ENCODE measurements at places on chromosomes 1 and 21.

GRCh38 chr1:3740042-3740441, 12.2 kb upstream of the CCDC27 start:
- no peak for DNase-seq

DNA sequence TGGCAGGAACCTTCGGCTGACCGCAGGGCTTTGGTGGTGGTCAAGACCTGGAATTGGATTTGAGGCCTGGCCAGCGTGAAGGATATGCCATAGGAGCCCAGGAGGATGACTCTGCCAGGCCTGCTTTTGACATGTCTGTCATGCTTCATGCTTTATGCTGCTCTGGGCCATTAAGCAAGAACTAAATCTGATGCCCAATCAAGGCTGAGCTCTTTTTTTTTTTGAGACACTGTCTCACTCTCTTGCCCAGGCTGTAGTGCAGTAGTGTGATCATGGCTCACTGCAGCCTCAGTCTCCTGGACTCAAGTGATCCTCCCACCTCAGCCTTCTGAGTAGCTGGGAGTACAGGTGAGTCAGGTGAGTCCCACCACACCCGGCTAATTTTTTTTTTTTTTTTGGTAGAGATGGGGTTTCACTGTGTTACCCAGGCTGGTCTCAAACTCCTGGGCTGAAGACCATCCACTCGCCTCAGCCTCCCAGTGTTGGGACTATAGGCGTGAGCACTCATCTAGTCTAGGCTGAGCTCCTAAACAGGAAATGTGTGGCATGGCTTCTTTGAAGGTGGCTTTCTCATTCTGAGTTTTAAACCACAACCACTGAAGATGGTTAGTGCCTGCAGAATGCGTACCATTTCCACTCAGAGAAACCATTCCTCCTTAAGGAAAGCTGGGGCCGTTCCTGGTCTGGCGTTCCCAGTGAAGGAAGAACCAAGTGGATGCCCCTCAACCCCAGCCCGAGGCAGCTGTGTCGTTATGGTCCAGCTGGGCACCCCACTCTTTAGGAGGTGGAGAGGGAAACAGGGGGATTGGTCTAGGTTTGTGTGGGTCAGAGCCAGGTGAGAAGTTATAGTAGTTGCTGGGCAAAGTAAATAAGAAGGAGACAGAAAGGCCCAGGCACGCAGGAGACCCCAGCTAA, 34.2 kb upstream of the ATP5PO start:
- DNase-seq = no peak

GRCh38 chr1:230426246-230427093, at the start of gene PGBD5:
TSS of gene PGBD5 (minus strand) at chr1:230426332. CDS start at chr1:230425928, 404 bp downstream.
- peak; percentile 93 for DNase-seq

DNA sequence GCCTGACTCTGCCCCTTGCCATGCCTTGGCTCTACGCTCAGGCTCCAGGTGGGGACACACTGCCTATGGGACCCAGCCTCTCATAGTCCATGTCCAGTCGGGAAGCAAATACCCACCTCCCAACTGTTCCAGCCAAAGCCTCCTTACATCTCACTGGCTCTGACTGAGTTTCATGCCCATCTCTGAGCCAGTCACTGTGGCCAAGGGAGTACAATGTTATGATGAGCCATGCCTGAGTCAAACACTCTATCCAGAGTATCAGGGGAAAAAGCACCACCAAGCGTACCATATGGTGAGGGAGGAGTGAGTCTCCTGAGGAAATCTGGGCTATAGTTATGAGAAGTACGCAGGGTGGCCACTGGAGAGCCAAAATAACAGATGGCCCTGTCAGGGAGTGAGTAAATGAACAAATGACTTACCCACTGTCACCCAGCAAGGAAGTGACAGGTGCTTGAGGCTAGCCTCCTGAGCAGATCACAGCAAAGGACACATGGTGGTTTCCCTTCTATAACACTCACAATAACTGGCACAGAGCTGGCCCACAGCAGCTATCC, 236.6 kb upstream of the GJB5 start:
- DNase-seq = no peak

GRCh38 chr1:41467673-41468072, 16.8 kb downstream of the EDN2 start:
- DNase-seq = no peak

DNA sequence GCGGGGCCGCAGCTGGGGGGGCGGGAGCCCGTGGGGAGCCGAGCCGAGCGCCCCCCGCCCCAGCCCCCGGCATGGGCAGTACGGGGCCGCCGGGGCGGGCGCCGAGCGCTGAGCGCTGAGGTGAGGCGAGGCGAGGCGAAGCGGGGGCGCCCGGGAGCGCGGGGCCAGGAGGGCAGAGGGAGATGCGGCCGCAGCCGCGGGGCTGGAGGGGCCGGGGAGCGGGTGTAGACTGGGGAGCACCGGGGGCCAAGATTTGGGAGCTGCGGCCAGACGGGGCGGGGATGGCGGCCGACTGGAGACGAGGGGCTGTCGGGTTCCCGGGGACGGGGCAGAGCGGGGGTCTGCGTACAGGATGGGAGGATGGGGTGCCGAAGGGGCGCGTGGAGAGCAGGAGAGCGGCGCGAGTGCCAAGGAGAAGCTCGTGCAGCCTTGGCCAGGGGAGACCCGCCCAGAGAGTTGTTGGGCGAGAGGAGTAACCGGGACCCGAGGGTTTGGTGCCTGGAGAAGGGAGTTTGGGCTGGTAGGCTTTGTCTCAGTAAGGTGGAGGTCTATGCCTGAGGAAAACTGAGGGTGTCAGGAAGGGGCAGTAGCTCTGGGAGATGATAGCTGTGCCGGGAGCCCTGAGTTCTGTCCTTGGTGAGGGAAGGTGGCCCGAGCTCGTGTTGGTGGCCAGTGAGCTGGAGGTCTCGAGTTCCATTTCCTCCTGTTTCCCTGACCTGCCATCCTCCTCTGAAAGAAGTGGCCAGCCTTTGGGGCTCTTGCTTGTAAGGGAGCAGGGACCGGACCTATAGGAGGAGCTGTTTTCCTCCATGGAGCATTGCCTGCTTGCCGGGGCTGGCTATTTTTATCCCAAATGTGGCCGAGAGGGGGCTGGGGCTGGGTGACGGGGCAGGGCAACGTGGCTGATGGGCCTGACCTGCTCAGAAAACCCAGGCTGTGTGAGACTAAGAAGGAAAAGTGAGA, 539 bp downstream of the ATP8B2 start:
- peak; percentile 93 for DNase-seq

DNA sequence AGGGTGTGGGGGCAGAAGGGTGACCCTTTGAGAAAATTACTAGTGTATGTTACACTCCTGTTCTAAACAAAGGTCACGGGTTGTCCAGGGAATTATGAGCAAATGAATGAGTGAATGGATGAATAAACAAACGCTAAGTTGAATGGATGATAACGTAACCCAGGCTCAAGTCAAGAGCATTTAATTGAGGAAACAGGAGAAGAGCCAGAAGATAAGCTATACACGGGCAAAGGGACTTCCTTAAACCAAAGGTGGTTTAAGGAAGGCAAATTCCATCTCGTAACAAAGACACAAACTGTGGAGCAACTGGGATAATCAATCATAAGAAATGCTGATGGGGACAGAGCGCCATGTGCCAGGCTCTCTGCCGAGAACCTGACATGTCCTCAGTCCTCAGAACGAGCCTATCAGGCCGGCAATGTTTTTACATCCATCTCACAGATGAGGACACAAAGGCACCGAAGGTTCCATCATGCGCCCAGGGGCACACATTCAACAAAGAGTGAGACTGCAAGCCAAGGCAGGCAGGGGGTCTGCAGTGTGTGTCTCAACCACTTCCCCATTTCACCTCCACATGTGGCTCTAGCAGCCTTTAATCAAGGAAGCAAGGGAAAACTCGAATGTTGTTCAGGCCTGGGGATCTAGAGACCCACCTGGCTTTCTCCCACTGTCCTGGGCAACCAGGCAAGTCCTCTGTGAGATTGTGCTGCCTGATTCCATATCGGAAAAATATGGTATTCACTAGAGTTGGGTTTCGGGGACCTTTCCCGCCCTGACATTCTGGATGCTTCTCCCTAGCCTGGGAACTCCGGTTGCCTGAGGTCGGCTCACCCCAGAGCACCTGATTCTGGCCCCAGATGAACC, 126.8 kb upstream of the EDN2 start:
- DNase-seq = no peak

DNA sequence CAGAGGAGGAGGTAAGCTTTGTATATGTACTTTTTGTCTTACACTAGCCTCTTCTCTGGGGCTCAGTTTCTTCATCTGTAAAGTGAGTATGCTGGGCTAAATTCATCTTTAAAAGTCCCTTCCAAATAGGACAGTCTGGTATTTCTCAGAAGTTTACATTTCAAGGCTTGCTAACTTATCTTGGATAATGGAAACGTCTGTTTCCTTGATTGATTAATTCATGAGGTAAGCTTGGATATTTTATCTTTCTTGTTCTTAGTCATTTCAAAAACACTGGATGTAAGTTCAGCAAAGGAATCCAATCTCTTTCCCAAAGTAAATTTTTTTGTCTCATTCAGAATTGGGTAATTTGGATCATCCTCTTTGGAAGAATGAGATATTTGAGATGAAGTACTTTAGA, 111.0 kb downstream of the EDEM3 start:
- no peak for DNase-seq

DNA sequence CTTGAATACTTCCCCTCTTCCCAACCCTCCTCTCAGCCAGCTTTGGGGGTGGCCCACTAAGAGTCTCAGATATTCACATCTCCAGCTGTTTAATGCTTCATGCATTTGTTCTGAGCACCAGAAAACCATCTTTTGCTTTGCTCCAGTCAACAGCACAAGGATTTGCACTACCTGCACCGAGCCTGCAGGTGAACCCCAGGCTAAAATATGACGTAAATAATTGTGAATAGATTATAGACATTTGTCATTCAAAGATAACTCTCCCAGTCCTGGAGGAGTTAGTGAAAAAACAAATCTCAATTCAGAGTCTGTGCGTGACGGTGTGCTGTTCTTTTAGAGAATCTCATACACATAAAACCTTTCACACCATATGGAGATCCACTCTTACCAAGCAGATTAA, 7.4 kb downstream of the CD247 start:
- no peak for DNase-seq

DNA sequence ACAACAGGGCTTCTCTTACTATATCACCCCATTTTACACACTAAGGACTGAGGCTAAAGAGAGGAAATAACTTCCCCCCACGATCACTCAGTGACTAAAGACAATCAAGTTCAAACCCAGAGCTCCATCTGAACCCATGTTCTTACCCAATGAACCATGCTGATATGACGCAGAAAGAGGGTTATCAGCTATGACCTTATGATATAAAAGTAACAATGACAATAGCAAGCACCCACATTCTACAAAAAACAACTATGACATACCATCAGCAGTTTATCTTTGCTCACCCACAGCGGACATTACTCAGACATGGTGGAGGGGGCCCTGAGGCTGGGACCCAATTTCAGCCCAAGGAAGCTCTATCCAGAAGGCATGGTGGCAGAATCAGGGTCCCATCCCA, 75.7 kb downstream of the PTPN14 start:
- DNase-seq = no peak

DNA sequence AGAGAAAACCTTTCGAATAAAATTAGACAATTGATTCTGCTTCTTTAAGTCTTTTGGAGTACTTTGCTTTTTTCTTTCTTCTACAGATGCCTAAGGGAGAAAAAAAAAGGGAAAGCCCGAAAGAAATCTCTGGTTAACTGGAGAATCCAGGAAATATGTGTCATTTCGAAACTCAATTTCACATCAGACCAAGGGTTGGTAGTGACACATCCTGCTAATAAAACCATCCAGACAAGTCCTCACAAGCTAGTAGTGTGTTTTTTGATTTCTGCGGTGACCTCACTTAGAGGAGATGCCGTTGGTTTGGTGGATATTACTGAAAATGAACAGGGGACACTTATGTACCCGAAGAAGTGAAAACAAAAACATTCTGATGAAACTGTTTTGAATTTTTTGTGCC, 726.5 kb upstream of the ADAMTS5 start:
- DNase-seq = peak; percentile 15

DNA sequence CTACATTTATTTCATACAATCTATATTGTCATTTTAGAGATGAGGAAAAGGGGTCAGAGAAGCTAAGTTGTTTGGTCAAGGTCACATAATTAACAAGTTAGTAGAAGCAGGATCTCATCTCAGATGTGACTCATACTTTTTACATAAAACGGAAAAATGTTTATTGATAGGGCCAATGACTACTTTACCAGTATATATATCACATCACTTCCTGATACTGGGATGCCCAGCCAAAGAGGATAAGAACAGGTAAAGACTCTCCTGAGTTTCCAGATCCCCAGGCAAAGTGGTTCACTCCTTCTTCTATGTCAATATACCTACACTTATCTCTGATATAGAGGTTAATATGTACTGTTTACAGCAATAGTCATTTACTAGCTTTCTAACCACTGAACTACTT, 21.0 kb downstream of the YIPF1 start:
- no peak for DNase-seq

DNA sequence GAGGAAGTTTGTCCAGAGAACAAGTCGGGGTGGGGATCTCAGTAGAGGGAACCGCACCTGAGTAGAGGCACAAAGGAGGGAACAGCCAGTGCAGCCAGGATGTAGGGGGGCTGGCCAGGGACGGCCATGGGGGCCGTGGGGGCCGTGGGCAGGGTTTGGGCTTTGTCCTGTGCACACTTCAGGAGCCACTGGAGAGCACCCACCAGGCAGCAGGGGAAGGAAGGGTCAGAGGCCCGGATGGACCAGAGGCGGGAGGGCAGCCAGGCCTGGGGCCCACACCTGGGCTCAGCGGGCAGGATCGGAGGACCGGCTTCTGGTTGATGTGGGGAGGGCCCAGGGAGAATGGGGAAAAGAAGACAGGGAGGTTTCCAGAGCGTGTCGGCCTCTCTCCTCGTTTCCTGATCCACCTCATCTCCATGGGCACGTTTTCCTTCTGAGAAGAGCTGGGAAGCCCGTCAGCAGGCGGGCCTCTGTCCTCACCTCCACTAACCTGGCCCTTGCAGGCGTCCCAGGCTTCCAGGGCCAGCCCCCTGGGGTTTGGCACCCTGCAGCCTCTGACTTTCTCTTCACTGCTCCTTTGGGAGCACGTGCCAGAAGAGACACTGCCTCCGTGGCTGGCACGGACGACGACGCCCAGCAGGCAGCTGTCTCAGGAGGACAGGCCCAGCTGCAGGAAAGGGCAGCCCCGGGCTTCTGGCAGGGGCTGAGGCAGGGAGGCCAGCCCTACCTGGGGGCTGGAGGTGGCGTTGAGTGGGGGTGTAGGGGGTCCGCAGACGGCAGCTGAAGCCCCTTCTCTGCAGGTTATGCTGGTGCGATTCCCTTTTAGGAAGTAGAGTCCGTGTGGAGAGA, 16.8 kb upstream of the PDXK start:
- DNase-seq = no peak

DNA sequence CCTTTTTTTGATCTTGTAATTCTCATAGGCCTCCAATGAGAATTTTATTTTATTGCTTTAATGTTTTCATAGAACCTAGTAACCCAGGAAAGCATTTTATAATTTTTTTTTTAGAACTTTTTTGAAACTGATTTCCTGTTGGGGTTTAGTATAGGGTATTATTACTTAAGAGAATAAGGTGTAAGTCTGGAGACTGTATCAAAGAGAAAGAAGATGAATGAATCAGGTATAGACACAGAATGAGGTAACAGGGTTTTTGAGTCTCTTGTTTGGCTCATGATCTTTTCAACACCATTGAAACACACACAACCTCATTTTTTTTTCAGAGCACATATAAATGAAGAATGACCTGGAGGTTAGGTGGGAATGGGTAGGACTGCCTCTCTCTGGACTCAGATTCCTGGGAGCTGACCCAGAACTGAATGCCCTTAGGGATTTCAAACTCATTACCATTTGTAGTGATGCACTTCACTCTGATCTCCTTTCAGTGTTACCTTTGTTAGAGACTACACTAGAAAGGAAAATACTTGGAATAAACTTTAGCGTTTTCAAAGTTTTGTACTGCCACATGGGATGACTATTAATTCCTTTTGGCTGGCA, 51.0 kb downstream of the EPB41 start:
- no peak for DNase-seq

All from AG08396 (cell line).